ENCODE measurements at places on chromosomes 4 and X. TPM values are rescaled to one million over a fixed set of nuclear protein-coding genes. Genes with fewer than 3 reads are reported as not detected.

DNA sequence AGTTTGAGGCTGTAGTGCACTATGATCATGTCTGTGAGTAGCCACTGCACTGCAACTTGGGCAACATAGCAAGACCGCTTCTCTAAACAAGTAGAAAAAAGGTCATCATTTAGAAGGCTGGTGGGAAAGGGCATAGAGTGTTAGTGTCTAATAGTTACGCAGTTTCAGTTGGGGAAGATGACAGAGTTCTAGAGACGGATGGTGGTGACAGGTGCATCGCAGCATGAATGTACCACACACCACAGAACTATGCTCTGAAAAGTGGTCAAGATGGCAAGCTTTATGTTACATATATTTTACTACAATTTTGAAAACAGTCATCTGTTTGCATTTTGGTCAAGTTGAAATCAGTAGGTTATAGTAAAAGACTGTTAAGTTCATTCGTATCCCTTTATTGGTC, 23.7 kb upstream of the CLDN34 start:
- no peak for DNase-seq

DNA sequence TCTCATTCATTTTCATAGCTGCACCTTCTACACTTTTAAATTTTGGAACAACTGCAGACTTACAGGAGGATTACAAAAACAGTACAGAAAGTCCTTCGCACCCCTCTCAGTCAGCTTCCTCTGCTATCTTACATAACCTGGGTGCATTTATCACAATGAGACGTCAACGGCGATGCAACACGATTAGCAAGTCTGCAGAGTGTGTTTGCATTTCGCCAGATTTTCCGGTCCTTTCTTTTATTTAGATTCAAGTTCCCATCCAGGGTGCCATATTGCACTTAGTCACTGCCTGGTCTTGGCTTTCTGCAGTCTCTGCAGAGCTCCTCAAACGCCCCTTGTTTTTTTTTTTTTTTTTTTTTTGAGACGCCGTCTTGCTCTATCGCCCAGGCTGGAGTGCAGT, 85.9 kb downstream of the ASMT start:
- DNase-seq = no peak

- DNase-seq = no peak
These were observed 36.1 kb downstream of the IL13RA1 start for GRCh38 chrX:118763489-118763888.

GRCh38 chr4:139331185-139331584, 28.9 kb upstream of the NDUFC1 start:
- DNase-seq = no peak

DNA sequence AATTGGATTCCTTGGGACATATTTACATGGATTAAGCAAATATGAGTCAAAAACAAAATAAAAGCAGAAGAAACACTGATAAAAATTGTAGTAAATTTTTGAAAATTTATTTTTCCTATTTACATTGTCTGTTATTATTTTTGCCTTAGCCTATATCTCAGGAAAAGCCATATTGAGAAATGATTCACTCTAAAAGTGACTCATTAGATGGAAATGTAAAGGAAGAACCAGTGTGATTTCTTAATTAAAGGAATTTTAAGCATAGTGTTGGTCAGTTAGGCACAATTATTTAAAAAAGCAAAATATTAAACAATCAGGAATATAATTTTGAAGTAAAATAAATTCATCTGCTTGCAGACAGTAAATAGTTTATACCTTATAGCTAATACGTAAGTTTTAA, 167.4 kb upstream of the NAP1L5 start:
- no peak for DNase-seq

GRCh38 chrX:15915959-15916703, 61.5 kb upstream of the AP1S2 start:
- DNase-seq = peak; percentile 1

DNA sequence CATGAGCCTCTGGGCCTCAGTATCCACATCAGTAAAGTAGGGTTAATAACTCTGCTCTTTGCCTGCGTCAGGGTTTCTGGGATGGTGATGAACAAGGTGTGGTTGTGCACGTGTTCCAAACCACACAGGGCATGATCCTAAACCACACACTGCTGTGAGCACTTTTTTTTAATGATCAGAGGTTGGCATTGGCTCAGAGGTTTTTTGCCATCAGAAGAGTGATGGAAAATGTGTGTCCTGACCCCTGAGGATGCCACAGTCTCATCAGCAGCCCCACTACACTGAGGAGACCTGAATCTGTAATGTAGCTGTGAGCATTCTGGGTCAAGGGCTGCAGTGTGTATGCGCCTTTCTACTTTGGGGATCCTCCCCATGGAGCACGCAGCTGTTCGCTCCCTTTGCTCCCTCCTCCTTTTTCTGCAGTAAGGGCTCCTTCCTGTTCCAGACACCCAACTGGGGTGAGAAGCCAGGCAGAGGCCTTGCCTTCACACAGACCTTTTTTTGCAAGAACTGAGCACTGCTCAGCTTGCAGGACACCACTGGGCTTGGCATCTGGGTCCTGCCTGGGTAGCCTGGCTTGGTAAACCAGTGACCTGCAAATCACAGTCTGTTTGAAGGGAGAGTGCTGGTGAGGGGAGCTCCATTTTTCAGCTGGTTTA, 87.5 kb downstream of the MAMLD1 start:
- no peak for DNase-seq

DNA sequence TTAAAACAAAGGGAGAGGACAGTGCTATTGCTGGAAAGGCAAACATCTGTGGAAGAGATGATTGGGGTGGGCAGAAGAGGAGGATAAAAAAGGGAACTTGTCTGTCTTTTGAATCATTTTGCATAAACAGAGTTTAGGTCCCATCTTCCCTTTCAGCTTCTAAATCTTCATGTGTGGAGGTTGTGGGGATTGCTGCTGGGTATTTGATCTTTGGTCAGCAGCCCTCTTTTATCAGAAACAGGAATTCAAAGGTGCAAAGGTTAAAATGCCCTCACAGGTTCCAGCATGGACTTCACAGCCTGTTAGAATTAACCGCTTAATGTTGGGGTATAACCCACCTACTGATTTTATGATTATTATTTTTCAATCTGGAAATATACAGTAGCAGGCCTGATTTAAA, 39.5 kb upstream of the TMEM154 start:
- no peak for DNase-seq

GRCh38 chrX:122941806-122942205, 242.3 kb upstream of the GRIA3 start:
- no peak for DNase-seq

DNA sequence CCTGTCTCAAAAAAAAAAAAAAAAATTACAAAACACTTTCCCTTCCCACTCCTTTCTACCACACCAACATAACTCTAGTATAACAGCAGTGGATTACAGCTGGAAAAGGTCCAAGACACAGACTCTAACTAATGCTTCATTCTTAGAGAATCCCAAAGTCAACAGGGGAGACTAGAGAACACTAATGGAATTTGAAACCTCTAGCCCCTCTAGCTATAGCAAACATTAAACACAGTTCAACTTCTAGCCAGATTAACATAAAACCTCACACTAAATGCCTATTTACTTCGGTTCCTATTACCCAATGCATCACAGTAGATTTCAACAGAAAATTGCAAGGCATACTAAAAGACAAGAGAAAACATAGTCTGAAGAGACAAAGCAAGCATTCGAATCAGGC, 10.5 kb upstream of the DHX15 start:
- no peak for DNase-seq

DNA sequence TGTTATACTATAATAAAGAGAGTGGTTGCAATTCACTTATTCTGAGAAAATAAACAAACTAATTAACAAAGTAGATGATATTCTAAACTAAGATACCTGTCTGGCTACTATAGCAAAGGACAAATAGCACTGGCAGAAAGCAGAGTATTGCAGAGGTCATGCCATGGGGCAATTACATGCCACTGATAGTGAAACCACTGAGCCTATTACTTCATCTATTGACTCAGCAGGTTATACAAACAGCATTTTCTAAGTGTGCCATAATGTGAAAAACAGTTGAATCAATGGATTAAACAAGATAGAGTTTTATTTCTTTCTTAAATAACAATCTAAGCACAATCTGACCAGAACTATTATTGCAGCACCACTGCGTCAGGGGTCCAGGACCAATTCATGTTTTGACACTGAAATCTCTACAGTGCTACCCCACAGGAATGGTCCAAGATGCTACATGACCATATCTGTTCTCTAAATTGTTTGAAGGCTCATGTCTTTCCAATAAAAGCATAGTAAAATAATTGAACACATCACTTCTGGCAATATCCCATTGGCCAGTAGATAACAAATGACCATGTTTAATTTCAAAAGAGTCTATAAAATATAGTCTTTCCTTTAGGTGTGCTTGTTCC, 389.5 kb upstream of the GRID2 start:
- no peak for DNase-seq

- no peak for DNase-seq
These were observed 62.9 kb downstream of the BRCC3 start for GRCh38 chrX:155134255-155134654.

The AFF2 gene
- total RNA-seq = 0.29 TPM

- no peak for DNase-seq
These were observed 46.0 kb downstream of the REPS2 start for GRCh38 chrX:16992445-16992844.

DNA sequence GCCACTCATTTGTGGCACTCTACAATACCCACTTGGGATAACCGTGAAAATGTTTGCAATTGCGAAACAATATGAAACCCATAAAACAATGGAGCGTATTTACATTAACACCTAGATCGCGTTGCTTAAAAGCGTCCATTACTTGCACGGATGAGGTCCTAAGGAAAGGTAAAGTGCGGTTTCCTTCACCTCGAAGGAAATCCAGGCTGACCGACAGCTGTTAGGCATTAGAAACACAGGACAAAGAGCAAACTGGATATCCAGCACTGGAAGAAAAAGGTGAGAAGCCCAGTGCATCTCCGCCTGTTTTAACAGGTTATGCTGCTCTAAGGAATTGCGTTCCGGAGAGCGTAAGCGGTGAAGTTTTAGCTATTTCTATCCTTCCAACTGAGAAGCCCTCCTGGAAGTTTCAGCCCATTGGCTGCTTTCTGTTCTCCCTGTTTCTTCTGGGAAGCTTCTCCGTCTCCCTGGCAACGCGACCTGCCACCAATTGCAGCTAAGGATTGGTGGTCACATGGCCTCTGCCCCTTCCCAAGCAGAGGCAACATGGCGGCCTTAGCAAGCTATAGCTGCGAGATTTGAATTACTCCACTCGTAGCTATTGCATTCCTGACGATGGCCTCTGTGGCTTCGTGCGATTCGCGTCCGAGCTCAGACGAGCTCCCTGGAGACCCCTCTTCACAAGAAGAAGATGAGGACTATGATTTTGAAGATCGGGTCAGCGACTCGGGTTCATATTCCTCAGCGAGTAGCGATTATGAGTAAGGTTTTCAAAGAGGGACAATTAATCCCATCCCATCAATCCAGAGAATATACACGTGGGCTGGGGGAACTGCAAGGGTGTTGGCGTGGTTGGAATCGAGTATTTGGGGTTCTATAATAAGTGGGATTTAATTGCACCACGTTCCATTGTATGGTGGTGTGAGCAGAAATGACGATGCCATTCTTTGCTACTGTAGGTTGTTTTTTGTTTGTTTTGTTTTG, at the start of gene INTU:
Gene INTU (plus strand): TSS at position 538 of the 984 bp plus-strand sequence. CDS start 78 bp downstream, at position 616.
- peak; percentile 91 for DNase-seq

DNA sequence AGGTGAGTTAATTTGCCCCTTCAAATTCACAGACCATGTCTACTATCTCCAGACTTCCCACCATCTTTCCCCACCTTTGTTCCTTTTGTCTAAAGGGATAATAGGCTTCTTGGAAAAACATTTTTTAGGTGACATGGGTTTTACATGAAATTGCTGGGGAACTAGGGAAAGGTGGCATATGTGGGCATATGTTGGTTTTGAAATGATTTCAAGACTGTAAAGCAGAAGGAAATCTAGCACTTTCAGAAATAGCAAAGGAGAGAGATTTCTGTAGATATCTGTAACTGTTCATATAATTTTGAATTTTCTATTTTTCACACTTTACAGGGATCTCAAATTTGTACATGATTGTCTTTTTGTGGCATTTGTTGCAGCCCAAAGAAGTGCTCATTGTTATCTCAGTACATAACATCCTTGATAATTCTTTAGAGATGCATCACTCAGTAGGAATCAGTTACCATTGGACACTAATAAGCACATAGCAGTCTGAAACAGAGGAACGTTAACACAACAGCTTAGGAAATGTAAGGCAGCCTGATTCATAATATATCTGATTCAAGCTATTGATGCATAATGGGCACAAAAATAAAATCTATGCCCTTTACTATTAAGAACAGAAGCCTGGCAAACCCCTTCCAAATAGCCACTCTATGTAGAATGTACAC, 659.7 kb downstream of the CENPC start:
- DNase-seq = no peak

GRCh38 chr4:98515470-98515809, 143.0 kb downstream of the TSPAN5 start:
- no peak for DNase-seq

DNA sequence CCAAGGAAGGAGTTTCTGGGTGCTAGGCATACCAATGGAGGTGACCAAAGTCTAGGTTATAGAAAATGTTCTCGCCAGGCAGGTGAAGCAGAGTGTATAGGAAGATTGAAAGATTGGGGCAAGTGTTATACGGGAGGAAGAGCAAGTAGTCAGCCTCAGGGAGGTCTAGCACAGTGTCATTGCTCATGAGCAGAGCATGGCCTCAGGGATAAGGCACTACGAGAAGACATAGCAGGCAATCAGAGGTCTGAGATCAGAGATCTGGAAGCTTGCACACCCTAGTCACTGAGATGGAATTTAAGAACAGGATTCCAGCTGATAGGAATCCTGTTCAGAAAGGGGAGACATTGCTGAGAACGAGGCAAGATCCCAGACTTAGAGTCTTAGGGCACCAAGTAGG, 350.0 kb upstream of the CASK start:
- DNase-seq = no peak

DNA sequence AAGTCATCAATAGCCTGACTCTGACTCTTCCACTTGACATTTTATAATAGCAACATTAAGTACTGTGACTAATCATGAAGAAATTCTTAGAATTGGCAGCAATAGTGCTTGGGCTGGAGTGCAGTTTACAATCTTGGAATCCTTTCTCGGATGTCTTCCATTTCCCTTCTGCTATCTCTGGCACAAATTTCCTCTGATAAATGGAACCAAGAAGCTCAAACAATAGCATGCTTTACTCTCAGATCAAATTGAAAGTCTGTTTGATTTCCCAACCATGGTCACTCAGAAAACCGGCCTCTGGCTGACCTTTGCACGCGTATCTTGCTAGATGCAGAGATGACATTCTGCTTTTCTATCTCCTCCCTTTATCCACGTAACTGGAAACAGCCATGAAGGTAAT, 99.0 kb upstream of the SPANXC start:
- DNase-seq = no peak

The CPE gene
- 39.9 TPM for total RNA-seq

DNA sequence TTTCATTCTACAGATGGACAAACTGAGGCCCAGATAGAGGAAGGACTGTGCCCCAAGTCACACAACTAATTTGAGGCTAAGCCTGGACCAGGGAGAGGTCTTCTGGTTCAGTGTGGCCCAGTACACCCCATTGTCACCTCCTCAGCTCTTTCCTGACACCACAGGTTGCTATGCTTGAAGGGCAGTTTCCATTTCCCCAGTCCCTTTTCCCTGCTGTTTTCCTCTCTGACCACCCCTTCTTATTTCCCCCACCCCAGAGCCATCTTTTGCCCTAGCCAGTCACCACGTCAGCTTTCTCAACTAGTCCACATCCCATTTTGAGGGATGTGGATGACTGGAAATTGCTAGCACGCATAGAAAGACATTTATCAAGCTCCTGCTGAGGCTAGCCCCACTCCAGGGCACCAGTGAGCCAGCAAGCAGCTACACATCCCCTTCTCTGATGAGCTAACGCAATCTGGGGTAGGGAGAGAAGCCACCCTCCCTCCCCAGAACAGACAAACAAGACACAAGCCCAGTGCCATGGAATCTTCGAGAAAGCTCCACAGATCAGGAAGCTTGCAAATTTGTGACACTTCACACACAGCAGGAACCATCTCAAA, 1.3 kb downstream of the GABRE start:
- DNase-seq = no peak

The FGF13 gene
- total RNA-seq = 12.8 TPM
